ENCODE measurements at places on chromosomes 3 and 15.

- DNase-seq, result no peak
- H3K27ac ChIP-seq, result no peak overlapping the region
- peaks cover 18% of the 10 kb centered on the region for H3K4me1 ChIP-seq
- no peak overlapping the region for H3K4me3 ChIP-seq
- peaks cover 15% of the 10 kb centered on the region for H3K27me3 ChIP-seq
Observed at GRCh38 chr3:58206406-58207011, 4.3 kb downstream of the DNASE1L3 start.

GRCh38 chr3:164320962-164321361 lies 757.3 kb downstream of the SI start:
- H3K4me3 ChIP-seq, result no peak overlapping the region
- H3K27ac ChIP-seq, result no peak overlapping the region
- H3K27me3 ChIP-seq, result no peaks in the 10 kb centered on the region
- no peaks in the 10 kb centered on the region for H3K4me1 ChIP-seq
- no peak for DNase-seq

- no peak overlapping the region for H3K27ac ChIP-seq
- no peaks in the 10 kb centered on the region for H3K4me1 ChIP-seq
- no peak for DNase-seq
- H3K27me3 ChIP-seq, result no peaks in the 10 kb centered on the region
Observed at GRCh38 chr3:72702390-72702789, 145.9 kb downstream of the SHQ1 start.

DNA sequence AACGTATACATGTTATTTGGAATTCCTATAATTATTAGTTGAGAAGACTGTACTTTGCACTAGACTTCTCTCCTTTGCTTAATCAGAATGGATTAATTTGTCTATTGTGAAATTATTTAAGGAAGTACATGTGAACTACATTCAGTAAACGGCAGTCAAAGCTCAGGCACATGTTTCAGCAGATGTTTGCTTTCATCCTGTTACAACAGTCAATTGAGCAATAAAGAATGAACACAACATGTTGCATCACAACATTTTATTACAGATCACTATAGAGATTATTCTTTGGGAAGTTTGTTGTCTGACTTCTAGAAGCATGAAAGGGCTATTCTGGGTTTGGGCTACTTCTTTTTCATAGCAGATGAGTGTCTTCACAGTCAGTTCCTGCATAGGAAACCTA lies 39.2 kb downstream of the RAB27A start:
- H3K4me1 ChIP-seq, result peaks cover 4% of the 10 kb centered on the region
- no peaks in the 10 kb centered on the region for H3K36me3 ChIP-seq
- no peak for DNase-seq
- H3K27ac ChIP-seq, result no peak overlapping the region

- no peak overlapping the region for H3K27ac ChIP-seq
- H3K27me3 ChIP-seq, result no peaks in the 10 kb centered on the region
Observed at GRCh38 chr3:40971191-40972168, 227.8 kb upstream of the CTNNB1 start.

- DNase-seq, result no peak
- no peak overlapping the region for H3K27ac ChIP-seq
- no peaks in the 10 kb centered on the region for H3K36me3 ChIP-seq
- no peaks in the 10 kb centered on the region for H3K27me3 ChIP-seq
Observed at GRCh38 chr3:29290596-29290995, 9.7 kb downstream of the RBMS3 start.

DNA sequence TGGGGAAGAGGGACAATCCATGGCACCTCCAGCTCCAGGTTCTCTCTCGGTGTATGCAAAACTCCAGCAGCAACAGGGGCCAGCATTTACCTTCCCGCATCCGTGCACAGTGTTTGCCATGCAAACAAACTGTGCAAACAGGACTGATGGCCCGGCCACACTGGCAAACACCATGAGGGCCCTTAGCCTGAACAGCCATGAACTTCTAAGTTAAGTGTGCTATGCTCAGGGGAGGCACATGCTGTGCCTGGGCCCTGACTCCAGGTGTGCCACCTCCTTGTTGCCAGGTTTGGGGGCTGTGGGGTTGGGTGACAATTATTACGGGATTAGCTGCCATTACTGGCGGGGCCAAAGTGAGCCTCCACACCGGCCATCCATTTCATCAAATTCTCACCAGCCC lies 57.5 kb downstream of the CACNA2D2 start:
- no peak overlapping the region for H3K27ac ChIP-seq
- H3K4me3 ChIP-seq, result no peak overlapping the region
- no peak for DNase-seq
- H3K4me1 ChIP-seq, result peaks cover 7% of the 10 kb centered on the region

Data from glutamatergic neuron (in vitro differentiated cells).